Hepatic stellate cell (primary cell): ENCODE measurements at places on chromosomes 16 and 17.

DNA sequence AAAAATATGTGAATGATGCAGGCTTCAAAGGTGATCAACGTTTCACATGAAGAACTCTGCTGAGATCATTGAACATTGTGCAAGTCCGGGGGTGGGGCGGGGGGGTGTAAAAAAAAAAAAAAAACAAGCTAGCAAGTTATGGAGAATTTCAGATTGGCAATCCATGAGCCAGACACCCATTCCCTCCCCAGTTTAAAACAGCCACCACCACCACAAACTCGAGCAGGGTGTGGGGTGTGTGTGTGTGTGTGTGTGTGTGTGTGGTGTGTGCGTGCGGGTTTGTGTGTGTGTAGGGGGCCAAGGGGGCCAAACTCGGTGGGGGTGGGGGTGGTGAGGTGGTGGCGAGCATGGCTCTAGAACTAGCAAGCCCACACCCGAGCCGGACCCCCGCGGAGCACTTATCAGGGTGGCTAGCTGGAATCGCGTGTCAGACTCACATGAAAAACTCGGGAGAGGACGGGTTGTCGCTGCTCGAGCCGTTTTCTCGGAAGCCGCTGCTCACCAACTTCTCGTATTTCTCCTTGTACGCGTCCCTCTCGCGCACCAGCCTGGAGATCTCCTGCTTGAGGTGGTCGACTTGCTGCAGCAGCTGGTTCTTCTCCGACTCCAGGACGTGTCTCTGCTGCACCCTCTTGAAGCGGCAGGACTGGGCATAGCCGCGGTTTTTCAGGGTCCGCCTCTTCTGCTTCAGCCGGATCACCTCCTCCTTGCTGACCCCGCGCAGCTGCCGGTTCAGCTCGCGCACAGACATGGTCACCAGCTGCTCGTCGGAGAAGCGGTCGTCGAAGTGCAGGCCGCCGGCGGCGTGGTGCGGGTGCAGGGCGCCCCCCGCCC, 2.0 kb downstream of the MAF start:
- DNase-seq = peak; percentile 68

GRCh38 chr17:20008242-20009051, 712 bp upstream of the SPECC1 start:
- DNase-seq = no peak

- no peak for DNase-seq
Measured at GRCh38 chr17:692116-692515, 22.5 kb downstream of the VPS53 start.

GRCh38 chr17:9381068-9381467, 194.6 kb downstream of the STX8 start:
- no peak for DNase-seq

DNA sequence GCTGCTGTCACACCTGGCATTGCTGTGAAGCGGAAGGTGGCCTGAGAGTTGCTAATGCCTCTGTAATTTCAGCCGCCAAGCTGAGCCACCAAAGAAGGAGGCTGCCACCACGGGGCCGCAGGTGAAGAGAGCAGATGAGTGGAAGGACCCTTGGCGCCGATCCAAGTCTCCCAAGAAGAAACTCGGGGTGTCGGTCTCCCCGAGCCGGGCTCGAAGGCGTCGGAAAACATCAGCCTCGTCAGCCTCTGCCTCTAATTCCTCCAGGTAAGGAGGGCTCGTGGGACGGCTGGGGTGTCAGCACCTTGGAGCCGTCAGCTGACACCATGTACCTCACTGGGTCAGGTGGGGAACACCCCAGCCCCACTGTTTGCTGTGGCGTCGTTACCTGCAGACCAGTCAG, 16.2 kb upstream of the IL17C start:
- DNase-seq = no peak

- DNase-seq = no peak
Measured at GRCh38 chr16:67549936-67550335, 12.4 kb upstream of the CTCF start.

GRCh38 chr17:67019809-67020208, 24.5 kb upstream of the CACNG1 start:
- DNase-seq = no peak

DNA sequence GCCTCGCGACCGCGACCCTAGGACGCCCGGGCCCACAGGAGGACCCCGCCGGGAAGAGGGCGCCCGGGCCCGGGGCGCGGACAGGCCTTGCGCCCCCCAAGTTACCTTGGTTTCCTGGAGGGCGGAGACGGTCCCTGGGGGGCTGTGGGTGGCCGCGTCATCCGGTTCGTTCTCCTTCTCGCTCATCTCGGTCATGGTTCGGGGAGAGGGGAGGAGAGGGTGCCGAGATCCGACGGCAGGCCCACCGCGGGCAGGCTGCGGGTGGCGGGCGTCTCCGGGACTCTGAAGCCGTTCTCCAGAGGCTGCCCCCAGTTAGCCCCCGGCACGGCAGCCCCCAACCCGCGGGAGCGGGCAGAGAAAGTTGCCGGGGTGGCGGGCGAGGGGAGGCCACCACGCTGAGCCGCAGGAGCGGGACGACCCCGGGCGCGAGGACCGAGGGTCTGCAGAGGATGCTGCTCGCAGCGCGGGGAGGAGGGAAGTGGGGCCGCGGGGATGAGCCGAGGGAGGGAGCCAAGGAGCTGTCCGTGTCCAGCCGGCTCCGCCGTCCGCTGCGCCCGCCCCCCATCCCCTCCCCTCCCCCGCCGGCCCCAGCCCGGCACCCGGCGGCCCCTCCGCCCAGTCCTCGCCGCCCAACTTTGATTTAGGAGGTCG, at the start of gene STAC2:
Gene STAC2 (minus strand): TSS at position 638 of the 651 bp plus-strand sequence. CDS start 443 bp downstream, at position 195.
- DNase-seq = no peak

- DNase-seq = no peak
Measured at GRCh38 chr17:73510981-73511718, 133.1 kb downstream of the SDK2 start.

- DNase-seq = no peak
Measured at GRCh38 chr16:80536238-80536637, 4.6 kb upstream of the DYNLRB2 start.

DNA sequence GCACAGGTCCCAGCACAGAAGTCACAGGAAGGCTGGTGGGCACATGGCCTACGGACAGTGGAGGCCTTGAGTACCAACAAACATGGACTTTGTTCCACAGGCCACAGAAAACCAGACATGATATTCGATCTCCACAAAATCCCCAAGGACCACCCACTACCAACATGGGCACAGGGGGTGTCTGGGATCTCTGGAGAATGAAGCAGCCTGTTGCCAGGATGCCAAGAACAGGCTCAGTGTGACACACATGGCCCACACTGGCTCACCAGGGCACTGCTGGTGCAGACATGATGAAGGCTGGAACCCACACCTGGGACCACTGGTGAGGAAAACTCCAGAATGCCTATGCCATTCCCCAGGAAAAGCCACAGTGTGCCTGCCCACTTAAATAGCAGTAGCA, 120.2 kb downstream of the C16orf78 start:
- DNase-seq = no peak

GRCh38 chr17:21061971-21062526, 19.2 kb upstream of the USP22 start:
- no peak for DNase-seq

GRCh38 chr17:74524653-74525464, 6.4 kb downstream of the CD300LB start:
- DNase-seq = no peak

DNA sequence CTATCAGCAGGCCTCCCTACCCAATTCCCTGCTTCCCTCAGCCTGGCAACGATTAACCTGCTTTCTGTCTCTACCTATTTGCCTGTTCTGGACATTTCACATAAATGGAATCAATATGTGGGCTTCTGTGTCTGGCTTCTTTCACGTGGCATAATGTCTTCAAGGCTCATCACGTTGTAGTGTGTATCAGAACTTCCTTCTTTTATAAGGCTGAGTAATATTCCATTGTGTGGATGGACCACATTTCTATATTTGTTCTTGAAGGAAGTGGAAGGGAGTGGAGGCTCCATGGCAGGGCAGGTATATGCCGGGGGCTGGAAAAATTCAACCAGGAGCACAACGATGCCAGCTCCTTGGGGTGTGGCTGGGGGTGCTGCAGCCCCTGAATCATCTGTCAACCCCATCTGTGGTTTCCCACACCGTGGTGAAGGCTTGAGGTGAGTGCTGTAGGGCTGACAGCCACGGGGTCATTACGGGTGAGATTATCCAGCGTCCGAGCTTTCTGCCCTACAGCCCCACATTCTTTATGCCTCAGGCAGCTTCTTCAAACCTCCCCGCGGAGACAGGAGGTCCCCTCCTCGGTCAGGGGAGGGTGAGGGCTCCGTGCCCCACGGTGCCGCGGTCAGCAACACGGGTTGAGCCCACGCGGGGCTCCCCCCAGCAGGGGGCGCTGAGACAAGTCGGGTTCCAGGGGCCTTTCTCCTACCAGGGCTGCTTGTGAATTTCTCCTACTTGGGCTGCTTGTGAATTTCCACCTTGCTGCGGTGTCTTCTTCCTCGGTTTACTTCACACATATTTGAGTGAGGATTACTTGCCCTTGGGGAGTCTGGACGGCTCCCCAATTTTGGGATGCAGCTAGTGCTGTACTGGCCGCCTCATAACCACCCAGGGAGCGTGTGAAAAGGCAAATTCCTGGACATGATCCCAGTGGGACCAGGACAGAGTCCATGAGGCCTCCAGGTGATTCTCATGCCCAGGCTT, 18.3 kb upstream of the WFIKKN2 start:
- DNase-seq = peak; percentile 44

GRCh38 chr17:80649672-80650330, 105.2 kb downstream of the RPTOR start:
- peak; percentile 87 for DNase-seq

DNA sequence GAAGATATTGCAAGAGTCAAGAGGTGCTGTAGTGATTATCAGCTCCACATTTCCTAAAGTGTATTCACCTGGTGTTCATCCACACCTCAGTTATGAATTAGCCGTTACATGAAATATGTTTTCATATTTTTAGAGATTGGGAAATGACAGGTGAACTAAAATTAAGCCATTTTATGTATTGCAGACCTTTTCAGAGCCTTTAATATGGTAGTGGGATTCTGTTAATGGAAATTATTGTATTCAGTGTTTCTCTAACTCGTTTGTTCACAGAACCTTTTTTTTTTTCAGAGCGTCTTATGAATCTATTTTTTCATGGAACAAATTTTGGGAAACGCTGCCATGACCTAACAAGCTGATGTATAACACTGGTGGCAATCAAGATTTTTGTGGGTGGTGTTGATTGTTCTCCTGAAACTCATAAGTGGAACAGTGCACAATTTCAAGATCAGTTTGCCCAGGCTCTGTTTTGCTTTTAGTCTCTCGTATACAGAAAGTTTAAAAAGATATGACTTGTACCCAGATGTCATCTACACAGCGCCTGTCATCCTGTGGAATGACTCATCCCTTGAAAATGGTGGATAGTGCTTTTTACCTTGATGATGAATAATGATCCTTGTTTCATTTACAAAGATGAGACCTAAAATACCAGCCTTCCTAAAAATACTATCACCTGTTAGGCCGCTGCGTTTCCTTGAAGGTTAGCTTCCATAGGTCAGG, 88.8 kb downstream of the ARHGAP44 start:
- no peak for DNase-seq

GRCh38 chr16:51163894-51164566, 13.0 kb upstream of the SALL1 start:
- DNase-seq = no peak
